ENCODE measurements at places on chromosomes 3 and 15.

GRCh38 chr3:16305111-16305541, 40.1 kb downstream of the OXNAD1 start:
- no peak for DNase-seq

DNA sequence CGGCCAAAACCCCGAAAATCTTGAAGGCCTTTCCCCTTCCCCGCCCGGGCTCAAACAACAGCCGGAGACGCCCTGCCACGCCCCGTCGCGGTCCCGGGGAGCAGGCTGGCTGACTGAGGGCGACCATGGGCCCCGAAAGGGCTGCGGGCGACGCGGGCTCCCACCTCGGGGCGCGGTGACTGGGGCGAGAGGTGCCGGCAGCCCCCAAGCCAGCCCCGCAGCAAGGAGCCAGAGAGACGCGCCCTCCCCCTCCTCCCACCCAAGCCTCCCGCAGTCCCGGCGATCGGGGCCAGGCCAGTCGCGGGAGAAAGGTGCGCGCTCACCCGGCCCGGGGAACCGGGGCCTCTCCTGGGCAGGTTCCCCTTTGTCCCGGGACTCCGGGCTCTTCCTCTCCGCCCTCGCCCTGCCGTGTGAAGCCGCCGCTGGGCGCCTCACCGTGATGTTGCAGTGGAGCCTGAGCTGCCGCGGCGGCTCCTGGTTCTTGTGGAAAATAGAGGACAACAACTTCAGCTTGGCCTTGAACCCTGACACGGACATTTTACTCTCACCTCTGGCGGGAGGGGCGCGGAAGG, 30.6 kb upstream of the ZSCAN2 start:
- peak; percentile 42 for DNase-seq

DNA sequence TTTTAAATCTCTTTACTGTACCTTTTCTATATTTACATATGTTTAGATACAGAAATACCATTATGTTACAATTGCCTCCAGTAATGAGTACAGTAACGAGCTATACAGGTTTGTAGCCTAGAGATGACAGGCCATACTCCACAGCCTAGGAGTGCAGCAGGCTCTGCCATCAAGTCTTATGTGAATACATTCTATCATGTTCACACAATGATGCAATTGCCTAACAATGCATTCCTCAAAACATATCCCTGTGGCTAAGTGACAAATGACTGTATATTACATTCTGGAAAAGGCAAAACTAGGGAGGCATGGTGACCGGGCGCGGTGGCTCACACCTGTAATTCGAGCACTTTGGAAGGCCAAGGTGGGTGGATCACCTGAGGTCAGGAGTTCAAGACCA, 192.4 kb upstream of the IGF1R start:
- DNase-seq = no peak

DNA sequence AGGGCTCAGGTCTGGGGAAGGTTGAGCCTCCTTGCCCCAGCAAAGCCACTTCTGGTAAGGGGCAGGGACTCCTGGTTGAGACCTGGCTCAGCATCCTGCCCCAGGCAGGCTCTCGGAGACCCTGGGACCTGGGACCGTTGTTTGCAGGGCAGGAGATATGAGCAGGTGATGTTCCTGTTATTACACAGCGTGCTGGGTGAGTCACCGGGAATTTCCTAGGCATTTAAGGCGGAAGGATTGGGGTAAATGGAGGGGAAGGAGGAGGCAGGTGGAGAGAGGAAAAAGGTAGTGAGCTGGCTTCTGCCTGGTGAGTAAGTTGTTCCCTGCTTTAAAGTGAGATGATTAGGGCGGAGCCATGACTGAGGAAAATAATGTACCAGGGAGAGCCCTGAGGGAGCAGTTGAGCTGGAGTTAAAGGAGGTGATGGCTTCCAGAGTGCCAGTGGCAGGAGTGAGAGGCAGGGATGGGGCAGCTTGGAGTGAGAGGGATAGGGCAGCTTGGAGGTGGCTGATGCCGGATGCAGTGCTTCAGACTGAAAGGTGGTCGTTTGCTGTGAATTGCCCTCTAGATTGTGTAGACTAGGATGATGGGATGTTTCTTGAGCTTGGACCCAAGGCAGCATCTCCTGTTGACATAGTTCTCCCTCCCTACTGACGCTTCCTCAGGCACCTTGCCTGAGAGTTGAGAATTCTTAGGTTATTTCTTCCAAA, 79.4 kb downstream of the AAGAB start:
- no peak for DNase-seq

- DNase-seq = no peak
Measured at GRCh38 chr15:95162069-95162468, 930.7 kb downstream of the MCTP2 start.

DNA sequence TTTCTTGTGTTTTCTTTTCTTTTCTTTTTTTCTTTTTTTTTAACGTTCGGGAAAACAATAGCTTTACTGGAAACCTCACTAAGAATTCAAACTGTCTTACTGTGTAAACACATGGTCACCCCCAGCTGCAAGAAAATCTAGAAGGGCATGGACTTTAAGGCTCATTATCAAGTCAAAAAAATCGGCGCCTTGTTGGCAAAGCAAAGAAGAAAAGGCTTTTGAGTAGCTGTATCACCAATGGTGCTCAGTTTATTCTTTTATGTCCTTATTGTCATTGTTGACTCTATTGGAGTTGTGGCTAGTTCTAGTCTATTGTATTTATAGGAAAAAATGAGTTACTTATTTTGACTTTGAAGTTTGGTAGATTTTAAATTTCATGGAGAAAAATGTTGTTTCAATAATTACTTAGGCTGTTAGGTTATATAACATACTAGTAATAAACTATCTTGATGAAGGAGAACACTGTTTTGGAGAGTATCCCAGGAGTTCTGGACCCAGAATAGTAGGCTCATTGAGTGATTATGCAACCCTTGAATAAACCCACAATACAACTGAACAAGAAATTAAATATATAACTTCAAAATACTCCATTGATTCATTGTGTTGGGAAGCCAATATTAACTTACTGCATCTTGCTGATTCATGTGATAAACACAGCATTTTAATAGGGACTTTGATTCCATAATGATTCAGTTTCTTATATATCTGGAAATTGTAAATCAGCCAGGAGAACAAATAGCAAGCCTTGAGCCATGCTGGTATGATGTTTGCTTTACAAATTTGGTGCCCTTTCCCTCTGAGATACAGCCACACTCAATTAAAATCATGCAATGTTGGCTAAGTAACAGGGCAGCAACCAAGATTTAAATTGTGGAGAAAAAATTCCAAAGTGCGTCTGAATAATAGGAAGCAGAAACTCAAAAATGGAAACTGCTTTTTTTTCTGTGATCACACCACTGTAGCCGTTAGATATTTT, 27.8 kb upstream of the GOLIM4 start:
- no peak for DNase-seq

- DNase-seq = peak; percentile 41
Measured at GRCh38 chr3:194573680-194574437, 59.4 kb downstream of the TMEM44 start.

DNA sequence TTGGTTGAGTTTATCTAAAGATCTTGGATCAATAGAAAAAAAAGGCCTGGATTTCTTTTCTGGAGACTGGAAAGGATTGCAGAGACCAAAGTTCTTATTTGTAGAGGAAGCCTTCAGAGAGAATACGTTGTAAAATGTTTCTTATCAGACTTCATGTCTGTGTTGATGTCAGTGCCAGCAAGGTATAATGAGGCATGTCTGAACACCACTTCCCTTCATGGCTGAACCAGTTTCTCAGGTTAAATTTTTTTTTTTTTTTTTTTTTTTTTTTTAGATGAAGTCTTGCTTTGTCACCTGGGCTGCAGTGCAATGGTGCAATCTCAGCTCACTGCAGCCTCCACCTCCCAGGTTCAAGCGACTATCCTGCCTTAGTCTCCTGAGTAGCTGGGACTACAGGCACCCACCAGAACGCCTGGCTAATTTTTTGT, 17.8 kb upstream of the ZNF774 start:
- DNase-seq = no peak

GRCh38 chr15:24954783-24955530, at the start of the genes SNRPN and SNURF:
TSS of gene SNRPN (plus strand) at chr15:24954987. CDS start at chr15:24974454, 19,467 bp downstream.
TSS of gene SNURF (plus strand) at chr15:24954987. CDS start at chr15:24955049, 62 bp downstream.
- no peak for DNase-seq

- DNase-seq = no peak
Measured at GRCh38 chr15:55778932-55779331, 36.0 kb upstream of the PRTG start.

GRCh38 chr15:50251638-50252182, 13.8 kb downstream of the HDC start:
- DNase-seq = no peak

GRCh38 chr3:177345049-177345972, 148.0 kb upstream of the TBL1XR1 start:
- DNase-seq = peak; percentile 98

- no peak for DNase-seq
Measured at GRCh38 chr3:24181256-24181655, 236.2 kb downstream of the NR1D2 start.

DNA sequence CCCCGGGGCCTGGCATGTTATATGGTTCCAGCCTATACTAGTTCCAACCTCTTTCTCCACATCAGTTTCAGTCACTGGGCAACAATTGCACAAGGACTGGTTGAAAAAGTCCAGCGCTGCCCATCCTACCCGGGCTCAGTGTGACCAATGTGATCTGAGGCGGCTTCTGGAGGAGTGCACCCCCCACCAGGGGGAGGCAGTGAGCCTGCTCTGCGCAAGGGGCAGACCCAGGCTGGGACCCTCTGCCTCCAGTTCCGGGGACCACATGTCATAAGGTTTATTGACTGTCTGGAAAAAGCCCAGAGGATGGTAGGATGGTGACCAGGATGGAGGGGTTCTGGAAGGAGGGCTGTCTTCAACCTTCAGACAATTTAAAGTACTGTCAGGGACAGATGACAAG, 25.6 kb upstream of the NR2E3 start:
- no peak for DNase-seq

- DNase-seq = no peak
Measured at GRCh38 chr3:192445770-192446644, 281.3 kb downstream of the FGF12 start.

DNA sequence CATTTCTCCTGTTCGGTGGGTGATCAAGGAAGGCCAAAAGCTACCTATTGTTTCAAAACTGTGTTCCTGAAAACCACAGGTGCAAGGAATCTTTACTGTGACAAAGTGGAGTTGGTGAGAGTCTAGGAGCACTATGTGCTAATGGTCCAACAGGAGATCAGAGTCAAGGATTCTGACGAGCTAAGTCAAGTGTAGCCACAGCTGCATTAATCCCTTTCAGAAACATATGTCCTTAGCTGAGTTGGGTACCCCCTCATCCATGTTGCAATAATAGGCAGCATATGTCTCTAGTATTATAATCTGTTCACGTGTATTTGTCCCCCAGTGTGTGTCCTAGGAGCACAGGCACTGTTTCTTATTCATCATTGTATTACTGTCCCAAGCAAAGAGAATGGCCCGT, 1.7 kb downstream of the VPS39 start:
- no peak for DNase-seq

GRCh38 chr3:64023861-64024223, 548 bp upstream of the PSMD6 start:
- no peak for DNase-seq

DNA sequence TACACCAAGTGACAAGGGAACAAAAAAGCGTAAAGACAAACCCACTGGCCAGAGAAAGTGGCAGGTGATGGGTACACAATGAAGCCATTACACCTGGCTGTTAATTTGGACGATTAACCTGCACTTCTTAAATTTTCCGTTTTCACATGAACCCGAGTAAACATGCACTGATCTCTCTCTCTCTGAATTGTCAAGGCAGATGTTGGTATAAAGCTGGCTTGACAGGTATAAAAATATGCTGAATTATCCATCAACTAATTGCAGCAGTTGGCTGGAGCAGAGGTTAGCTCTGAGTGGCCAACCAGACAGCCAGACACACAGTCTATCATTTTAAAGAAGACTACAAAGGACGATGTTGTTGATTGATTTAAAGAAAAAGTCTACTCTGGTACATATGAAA, 561.7 kb upstream of the ALCAM start:
- DNase-seq = no peak

GRCh38 chr3:124092811-124093210, 100.9 kb upstream of the ROPN1 start:
- DNase-seq = no peak

- no peak for DNase-seq
Measured at GRCh38 chr15:78790027-78790426, 21.2 kb downstream of the ADAMTS7 start.

GRCh38 chr3:137692803-137693431, 71.2 kb upstream of the SOX14 start:
- peak; percentile 49 for DNase-seq

DNA sequence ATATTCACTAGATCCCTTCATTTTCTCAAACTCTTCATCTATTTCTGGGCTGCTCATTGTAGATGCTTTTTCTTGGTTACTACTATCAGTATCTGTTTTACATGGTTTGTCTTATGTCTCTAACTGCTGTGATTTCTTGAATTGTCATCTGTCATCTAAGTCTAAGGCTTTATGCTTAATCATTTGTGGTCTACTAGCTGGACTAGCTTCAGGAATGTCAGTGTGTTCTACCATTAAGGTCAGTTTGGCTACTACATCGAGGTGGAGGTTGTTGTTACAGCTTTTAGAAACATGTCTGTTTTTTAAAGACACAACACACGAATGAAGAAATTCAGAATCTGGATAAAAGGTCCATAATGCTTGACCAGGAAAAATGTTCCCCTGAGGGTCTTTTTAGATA, 82.2 kb downstream of the ABI3BP start:
- DNase-seq = no peak

- no peak for DNase-seq
Measured at GRCh38 chr15:33551860-33552259, 241.1 kb downstream of the RYR3 start.

GRCh38 chr3:79081335-79081734, 686.5 kb downstream of the ROBO1 start:
- no peak for DNase-seq

GRCh38 chr3:152943645-152944044, 108.7 kb downstream of the P2RY1 start:
- DNase-seq = no peak

GRCh38 chr3:38219609-38220197, 45.9 kb upstream of the SLC22A13 start:
- no peak for DNase-seq

DNA sequence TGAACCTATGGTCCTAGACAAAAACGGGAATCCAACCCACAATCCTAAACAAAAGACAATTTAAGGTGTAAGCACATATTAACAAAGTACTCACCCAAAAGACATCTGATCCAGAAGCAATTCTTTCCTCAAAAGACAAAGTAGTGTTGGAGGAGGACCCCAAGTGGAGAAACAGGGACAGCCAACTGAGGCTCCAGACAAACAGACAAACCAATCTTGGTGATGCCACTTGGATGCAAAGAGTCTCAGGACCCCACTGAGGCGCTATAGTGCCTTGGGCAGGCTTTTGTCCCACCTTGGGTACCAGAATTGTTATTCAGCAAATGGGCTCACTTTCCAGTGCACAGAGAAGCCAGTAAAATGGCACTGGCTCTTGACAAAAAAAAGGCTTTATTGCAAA, 613.8 kb downstream of the DIPK2A start:
- DNase-seq = no peak

GRCh38 chr3:31550452-31551251, 17.9 kb downstream of the STT3B start:
- peak; percentile 52 for DNase-seq

- no peak for DNase-seq
Measured at GRCh38 chr3:45182915-45183871, 37.0 kb upstream of the CDCP1 start.
